CD4-positive, alpha-beta T cell treated with Interleukin-17A for 1 hour (primary cell): ENCODE measurements at places on chromosomes 3 and 15.

DNA sequence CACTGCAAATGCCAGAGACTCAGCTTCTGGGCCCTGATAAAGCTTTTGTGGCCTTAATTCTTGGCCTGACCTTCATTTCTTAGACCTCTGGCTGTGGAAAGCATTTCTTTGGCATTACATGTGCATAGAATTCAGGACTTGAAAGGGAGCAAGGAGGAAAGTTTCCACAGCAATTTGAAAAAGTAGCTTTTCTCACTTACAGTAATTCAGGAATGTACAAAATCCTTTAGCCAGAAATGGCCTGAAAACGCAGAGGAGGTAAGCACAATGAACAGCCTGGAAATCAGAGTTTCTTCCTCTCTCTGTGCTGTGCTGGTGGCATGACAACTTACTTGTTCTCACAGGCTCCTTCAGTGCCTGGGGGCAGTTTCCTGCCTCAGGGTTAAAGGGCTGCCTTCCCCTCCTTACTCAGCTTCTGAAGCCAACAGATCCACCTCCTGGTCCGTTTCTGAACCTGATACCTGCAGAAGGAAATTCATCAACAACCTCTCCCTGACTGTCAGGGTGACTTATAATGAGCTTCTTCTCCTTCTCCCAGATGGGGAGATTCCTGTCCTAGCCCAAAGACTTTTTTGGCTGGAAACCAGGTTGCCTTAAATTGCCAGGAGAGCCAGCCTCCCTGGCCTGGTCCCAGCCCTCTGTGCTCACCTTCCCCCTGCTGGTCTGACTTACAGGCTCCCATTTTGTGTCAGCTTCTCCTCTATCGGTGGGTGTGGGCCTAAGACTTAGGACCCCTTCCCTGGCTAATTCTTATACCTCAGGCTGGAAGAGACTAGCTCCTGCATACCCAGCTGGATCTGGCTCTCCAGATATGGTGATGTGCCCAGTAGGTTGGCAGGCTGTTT lies 102.3 kb downstream of the MYRIP start:
- DNase-seq: no peak

GRCh38 chr3:107870096-107870495 lies 220.7 kb downstream of the CD47 start:
- no peak for DNase-seq

GRCh38 chr3:194720048-194720447 lies 34.4 kb downstream of the FAM43A start:
- DNase-seq: no peak

- DNase-seq: no peak
Measured at GRCh38 chr3:83002869-83003445, 1241.5 kb upstream of the GBE1 start.

- no peak for DNase-seq
Measured at GRCh38 chr3:178479446-178479845, 56.8 kb upstream of the KCNMB2 start.

DNA sequence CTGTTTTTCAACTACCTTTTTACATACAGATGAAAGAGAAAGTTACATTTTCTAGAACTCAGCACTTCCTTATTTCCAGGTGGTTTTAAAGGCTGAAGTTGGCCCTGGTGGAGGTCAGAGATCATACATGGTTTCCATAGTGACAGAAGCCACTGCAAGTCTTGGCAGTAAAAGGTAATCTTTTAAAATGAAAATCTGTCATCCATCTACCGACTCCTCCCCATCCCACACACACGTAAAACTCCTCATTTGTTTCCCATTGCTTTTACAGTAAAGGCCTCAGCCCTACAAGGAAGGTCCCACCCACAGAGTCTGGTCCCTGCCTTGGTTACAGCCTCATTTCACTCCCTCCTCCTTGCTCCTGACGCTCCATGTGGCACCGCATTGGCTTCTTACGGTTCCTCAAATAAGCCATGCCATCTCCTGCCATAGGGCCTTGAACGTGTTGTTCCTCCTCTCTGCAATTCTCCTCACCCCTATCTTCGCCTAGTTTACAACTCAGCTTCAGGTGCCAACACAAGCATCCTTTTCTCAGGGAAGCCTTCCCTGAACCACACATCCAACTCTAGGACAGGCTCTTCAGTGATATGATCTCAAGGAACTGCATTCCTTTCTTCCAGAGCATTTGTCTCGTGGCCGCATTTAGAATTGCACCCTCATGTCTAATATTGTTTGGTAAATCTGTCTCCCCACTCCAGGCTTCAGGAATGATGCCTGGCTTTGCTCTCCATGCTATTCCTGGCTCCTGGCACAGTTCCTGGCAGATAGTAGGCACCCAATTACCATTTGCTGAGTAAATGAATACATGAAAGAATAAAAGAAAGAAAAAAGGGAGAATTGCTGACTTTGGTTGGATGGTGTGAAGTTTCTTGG lies 2.6 kb downstream of the CYP19A1 start:
- no peak for DNase-seq

DNA sequence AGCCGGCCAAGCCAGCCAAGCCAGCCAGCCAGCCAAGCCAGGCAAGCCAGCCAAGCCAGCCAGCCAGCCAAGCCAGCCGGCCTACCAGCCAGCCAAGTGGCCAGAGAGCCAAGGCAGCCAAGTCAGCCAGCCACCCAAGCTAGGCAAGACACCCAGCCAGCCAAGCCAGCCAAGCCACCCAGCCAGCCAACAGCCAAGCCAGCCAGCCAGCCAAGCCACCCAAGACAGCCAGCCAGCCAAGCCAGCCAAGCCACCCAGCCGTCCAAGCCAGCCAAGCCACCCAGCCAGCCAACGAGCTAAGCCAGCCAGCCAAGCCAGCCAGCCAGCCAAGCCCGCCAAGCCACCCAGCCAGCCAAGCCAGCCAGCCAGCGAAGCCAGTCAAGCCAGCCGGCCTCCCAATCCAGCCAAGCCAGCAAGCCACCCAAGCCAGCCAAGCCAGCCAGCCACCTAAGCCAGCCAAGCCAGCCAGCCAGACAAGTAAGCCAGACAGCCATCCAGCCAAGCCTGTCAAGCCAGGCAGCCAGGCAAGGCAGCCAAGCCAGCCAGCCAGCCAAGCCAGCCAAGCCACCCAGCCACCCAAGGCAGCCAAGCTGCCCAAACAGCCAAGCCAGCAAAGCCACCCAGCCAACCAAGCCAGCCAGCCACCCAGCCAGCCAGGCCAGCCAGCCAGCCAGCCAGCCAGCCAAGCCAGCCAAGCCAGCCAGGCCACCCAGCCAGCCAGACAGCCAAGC lies 200.5 kb downstream of the GOLGA6L6 start:
- no peak for DNase-seq

- DNase-seq: peak; percentile 30
Measured at GRCh38 chr3:18499301-18499700, 74.2 kb upstream of the SATB1 start.

DNA sequence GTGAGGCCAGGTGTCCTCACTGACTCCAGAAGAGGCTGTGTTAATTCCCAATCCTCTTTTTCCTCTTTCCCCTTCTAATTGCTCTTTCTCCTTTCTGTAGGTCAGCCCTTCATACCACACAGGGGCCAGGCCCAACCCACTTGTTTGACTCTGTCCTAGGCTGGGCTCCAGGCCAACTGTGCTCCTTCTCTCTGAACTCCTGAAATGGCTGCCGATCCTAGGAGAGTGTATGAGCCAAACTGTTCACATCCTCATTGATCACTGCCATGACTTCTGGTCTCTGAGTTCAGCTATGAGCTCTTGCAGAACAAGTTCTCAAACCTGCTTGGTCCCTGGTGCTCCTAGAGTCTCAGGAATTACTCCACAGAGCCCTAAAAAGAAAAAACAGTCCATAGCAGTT lies 145.1 kb downstream of the VGLL4 start:
- no peak for DNase-seq

- DNase-seq: no peak
Measured at GRCh38 chr3:114649331-114649730, 355.5 kb downstream of the TIGIT start.
